NCI-H1417 (cell line): ENCODE measurements at places on chromosomes 7 and 10.

GRCh38 chr10:119502209-119502608 is 40.3 kb downstream of the RGS10 start:
- no peak for DNase-seq

GRCh38 chr10:75441682-75442081 is 10.3 kb downstream of the LRMDA start:
- DNase-seq, result no peak

DNA sequence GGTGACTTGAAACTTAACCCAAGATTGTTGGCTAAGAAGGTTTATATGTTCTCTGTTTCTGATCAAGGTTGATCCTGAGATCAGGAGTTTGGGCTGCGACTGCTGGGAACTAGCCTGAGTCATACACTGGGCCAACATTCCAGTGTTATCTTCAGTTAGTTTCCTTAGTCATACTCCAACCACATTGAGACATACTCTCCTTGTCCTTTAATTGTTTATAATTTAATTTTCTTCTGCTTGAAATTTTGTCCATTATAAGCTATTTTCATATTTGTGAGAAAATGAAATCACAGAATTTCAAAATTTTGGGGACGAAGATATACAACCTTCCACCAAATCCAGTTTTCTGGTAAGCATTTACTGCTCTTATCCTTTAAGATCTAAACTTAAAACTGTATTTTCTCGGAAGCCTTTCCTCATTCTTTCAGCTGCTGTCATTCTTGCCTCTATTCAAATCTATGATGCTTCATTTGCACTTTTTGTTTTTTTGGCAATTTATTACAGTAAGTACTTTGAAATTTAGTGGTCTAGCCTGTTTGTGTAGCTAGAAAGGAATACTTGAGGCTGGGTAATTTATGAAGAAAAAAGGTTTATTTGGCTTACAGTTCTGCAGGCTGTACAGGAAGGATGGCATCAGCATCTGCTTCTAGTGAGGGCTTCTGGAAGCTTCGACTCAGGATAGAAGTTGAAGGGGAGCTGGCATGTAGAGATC is 63.4 kb upstream of the POT1 start:
- DNase-seq, result no peak

- DNase-seq, result peak; percentile 75
Observed at GRCh38 chr10:101901340-101901739, 57.7 kb upstream of the KCNIP2 start.

- no peak for DNase-seq
Observed at GRCh38 chr7:142334236-142334635, 76.4 kb upstream of the PRSS58 start.

- DNase-seq, result no peak
Observed at GRCh38 chr7:92412745-92413144, 34.5 kb upstream of the GATAD1 start.

DNA sequence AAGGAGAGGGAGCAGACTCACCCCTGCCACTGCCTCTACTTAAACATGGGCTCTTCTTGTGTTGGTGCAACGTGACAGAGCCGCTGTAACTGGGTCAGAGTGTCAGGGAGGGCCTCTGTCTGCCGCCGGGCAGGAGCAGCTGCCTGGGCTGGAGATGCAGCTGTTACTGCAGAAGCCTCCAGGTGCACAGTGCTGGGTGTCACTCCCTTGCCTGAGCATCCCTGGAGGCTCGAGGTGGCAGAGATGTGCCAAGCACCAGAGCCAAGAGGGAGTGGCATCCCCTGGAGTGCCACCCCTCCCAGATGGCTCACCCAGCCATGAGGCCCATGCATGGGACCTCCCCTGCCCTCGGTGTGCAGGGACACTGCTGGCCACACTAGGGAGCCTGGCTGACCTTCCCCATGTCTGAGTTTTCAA is 145.7 kb downstream of the PRPF18 start:
- DNase-seq, result no peak

DNA sequence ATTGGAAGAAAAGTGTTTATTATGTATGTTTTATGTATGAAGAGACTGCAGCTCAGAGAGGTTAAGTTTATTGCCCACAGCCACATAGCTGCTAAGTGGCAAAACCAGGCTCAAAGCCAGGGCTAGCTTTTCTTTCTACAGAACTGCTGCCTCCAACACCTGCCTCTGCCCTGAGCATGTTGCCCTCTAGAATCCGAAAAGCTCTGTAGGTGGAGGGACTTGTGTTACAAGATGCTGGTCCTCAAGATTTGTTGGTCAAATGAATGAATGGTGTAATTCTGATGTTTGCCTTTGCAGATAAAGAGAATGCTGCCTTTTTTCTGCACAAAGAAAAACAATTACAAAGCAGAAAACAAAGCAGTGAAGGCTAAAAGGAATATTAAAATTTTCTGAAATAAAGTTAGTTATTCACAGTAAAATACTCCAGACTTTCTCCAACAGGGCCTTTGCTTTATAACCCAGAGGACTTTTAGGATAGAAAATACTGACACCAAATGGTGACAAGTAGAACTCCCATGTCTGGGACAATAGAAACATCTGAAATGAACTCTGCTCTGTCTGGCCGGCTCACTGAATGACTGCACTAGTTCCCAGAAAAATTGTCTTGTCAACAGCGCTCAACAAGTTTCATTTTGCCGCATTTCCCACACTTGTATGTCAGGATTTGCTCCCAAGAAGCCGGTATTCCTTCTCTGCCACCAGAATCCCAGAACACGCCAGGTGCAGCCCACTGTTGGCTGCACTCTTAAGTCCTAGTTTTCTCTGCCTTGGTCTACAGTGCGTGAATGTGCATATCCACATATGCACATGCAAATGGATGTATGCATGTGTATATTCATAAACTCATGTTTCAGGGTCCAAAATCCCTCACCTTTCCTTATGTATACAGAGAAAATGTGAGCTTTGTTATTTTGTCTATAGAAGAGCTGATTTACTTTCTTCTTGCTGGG is 11.0 kb upstream of the DNTT start:
- DNase-seq, result peak; percentile 3

GRCh38 chr7:25694699-25695098 is 457.3 kb upstream of the NFE2L3 start:
- DNase-seq, result no peak

DNA sequence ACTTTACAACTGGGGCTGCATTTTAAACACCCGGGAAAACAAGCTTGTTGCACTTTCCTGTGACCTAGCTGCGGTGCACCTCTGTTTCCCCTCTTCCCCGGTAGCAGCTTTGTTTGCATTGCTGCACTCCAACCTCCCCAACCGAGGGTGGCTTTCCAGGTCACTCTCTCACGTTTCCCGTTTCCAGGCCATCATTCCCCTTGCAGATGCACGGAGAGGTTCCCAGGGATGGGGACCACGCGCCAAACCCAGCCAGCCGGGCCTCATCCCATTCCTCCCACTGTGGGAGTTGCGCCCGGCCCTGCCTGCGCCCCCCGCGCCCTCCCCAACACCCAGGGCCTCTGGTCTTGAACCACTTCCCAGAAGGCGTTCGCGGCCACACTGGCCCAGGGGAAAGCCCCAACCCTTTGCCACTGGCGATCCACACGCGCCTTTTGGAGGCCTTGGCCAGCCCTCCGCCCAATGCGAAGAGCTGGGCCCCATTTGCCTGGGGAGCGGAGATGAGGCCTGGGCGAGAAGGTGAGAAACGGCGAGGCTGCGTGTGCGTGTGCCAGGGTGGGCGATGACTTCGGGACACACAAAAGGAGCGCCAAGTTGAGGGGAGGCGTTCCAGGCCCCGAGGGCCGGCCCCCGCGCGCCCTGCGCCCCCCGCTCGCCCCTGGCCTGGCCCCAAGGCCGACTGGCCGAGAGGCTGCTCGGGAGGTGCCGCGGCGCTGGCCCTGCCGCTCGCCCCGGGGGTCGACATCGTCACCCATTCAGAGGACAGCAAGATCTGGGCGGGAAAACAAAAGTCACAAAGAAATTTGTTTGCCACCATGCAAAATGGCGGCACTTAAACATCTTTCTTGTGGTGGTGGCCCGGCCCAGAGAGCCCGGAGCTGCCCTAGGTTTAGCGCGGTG is 15.9 kb downstream of the SKIDA1 start:
- DNase-seq, result no peak

DNA sequence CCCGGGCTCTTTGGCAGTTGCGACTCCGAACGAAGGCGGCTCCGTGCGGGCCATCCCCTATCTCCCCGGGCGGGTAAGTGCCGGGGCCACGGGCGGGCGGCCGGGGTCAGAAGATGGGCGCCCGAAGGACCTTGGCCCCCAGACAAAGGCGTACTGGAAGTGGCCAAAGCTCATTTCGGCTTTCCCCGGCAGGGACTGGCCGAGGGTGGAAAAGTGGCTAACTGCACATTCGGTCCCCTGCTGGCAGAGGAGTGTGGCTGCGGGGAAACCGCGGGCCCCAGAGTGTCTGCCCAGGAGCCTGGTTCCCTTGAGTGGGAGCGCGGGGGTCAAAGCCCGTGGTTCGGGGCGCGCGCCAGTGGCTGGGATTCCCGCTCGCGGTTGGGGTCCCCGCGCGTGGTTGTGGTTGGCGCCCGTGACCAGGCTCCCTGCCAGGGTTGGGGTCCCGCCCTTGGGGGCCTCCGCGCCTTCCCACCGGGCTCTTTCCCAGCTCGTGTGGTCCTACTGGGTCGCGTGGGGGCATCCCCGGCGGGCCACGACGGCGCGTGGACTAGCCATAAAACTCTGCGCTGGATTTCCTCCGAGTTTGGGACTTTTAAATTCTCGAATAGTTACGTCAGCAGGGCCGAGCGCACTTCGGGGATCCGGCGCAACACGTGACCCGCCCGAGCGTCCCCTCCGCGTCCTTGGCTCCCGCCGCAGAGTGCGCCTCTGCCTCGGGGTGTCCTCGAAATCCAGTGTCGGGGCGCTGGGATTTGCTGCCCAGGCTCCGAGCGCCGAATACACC is 124.4 kb downstream of the TACC2 start:
- no peak for DNase-seq

DNA sequence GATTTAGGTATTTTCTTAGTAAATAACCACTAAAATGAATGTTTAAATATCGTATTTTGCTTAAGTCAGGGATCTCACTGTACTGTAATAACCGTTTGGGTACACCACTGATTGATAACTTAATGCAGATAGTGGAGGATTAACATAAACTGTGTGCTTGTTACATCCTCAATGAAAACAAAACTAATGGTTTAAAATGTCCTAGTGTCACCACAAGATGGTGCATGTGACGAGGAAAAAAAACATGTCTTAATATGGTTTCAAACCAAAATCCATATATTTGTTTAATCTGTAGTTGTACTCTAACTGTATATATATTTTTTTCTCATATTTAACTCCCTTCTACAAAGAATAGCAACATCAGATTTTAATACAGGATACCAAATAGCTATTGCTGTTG is 19.2 kb downstream of the ARMC10 start:
- DNase-seq, result no peak

- no peak for DNase-seq
Observed at GRCh38 chr10:126670056-126670894, at the start of gene C10orf90. C10orf90 (minus strand) TSS chr10:126670693; CDS start chr10:126670480, 213 bp downstream.

DNA sequence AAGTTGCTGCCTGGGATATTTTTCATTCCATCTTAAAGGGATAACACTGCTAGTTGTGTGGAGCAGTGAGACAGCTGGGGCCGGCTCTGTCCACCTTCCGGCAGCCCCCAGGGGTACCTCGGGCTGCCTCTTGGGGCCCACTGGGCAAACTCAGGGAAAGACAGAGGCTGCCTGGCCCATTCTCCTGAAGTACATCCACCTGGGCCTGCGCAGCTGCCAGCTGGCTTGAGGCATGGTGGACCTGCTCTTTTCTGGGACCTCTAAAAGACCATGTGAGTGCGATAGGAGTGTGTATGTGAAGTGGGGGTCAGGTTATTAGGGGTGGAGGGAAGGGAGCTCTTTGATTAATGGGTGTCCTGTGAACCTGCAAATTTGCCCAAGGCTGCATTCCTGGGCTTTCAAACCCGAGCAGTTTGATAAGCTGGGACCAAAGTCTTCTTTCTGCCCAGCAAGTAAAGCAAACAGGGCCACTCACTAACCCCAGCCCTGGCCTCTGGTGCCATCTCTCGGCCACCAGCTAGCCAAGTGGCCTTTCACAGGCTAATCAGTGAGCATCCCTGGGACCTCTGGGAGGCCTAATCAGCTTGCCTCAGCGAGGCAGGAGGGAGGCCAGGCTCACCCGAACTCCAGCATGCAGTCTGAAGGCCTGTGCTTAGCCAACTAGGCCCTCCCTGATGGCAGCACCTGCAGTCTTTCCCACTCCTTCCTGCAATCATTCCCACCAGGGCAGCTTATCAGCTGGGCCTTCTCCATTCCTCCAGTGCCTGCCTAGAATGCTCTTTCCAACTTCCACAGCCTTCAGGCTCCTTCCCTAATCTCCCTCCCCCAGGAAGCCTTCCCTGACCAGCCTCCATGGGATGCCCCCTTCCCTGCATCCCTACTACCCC is 954.7 kb upstream of the ZNF722 start:
- no peak for DNase-seq

DNA sequence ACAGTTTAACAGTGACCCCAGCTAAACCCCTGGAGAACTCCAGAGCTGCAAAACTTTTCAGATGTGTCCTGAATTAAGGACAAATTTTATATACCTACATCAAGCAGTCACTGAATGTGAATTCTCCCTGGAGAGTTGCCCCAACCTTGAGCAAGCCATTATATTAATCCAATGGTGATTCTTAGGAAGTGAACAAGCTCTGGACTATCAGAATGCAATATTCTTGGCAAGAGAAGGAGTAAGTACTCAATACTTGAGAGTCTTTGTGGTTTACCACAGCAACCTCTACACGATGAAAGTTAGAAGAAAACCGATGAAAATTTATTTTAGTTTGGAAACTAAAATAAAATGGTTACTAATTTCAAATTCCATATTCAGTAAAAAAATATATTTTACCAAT is 19.3 kb upstream of the ZNF365 start:
- DNase-seq, result no peak

DNA sequence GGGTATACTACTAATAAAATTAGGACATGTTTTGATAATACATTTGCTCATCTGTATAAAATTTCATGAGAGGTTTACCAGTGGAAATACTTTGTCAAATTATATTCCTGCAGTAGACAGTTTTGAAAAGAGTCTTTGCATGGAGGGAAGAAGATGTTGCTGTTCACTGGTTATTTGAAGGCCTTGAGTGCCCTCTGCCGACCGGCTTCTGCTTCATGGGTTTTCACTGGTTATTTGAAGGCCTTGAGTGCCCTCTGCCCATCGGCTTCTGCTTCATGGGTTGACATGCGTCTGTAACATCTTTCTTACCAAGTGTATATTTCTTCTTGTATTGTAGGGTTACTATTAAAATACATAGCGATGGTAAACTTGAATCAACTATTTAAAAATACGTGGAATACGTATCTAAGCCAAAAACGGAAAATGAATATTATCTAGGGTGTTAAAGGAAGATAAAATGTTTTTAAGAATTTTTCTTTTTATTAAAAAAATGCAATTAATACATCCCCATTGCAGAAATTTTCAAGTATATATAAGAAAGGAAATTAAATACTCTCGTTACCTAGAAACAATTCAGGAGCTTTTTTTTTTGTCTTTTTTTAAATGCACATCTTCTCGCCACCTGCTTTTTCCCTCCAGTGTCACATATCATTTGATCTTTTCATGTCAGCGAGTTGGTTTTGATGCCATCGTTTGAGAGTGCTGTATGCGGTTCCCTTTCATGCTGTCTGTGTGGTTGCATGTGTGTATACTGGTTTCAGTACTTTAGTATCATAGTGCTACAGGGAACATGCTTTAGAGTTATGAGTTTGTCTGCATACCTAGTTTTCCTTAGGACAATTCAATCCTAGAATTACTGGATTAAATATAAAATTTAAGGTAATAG is 73.4 kb downstream of the SHH start:
- DNase-seq, result peak; percentile 37
